ENCODE measurements at places on chromosomes 16 and 17. TPM values are rescaled to one million over a fixed set of nuclear protein-coding genes. Genes with fewer than 3 reads are reported as not detected.

NR1D1 gene
- 34.2 TPM for total RNA-seq

KRT33B gene
- not detected for total RNA-seq

RRN3 gene
- 39.4 TPM for total RNA-seq

CLUH gene
- 286 TPM for total RNA-seq

ADGRG3 gene
- total RNA-seq, result not detected

ZNF750 gene
- total RNA-seq, result 6.1 TPM

PRAC1 gene
- not detected for total RNA-seq

EME1 gene
- not detected for total RNA-seq

MT1F gene
- total RNA-seq, result not detected

HCRT gene
- not detected for total RNA-seq

TNFRSF17 gene
- not detected for total RNA-seq

PMFBP1 gene
- total RNA-seq, result not detected

LITAFD gene
- not detected for total RNA-seq

RAB37 gene
- total RNA-seq, result 0.29 TPM

NPIPA1 gene
- 19.6 TPM for total RNA-seq

CCDC78 gene
- not detected for total RNA-seq

TERB1 gene
- total RNA-seq, result not detected

TGFB1I1 gene
- 6.4 TPM for total RNA-seq

MEFV gene
- total RNA-seq, result 0.76 TPM

KRTAP16-1 gene
- total RNA-seq, result not detected

OR1F1 gene
- not detected for total RNA-seq

SYT17 gene
- total RNA-seq, result 0.15 TPM

ACSM3 gene
- not detected for total RNA-seq

VASN gene
- total RNA-seq, result 2.4 TPM

CAPNS2 gene
- not detected for total RNA-seq

TPSD1 gene
- not detected for total RNA-seq

ABCC11 gene
- 0.13 TPM for total RNA-seq

VAC14 gene
- 30.9 TPM for total RNA-seq

CCL2 gene
- total RNA-seq, result 3.9 TPM

ADORA2B gene
- total RNA-seq, result 1.4 TPM

MGAT5B gene
- total RNA-seq, result not detected

SAMD14 gene
- total RNA-seq, result 0.31 TPM

CARHSP1 gene
- 15.7 TPM for total RNA-seq

AATK gene
- total RNA-seq, result 1.3 TPM

CBX2 gene
- 0.42 TPM for total RNA-seq

SLC5A11 gene
- total RNA-seq, result 0.66 TPM

MPP2 gene
- total RNA-seq, result 0.39 TPM

TMC5 gene
- total RNA-seq, result 0.19 TPM

MAF gene
- total RNA-seq, result 25.1 TPM

SDR42E1 gene
- total RNA-seq, result not detected

TMIGD1 gene
- not detected for total RNA-seq

SRCIN1 gene
- not detected for total RNA-seq

KRTAP2-2 gene
- total RNA-seq, result not detected

CES5A gene
- total RNA-seq, result not detected

TBC1D3E gene
- total RNA-seq, result not detected

LMF1 gene
- total RNA-seq, result 12.2 TPM

ABCA10 gene
- total RNA-seq, result 2.6 TPM

TEX14 gene
- not detected for total RNA-seq

TMEM88 gene
- 18.8 TPM for total RNA-seq

Data from gastrocnemius medialis (tissue), 4 donors.